Activated T-cell treated with anti-CD3 and anti-CD28 coated beads, Interleukin-2, amount 50 U/mL, for 24 hours (primary cell): ENCODE measurements at places on chromosomes 5 and 9.
A peak's percentile ranks its signal among the peaks of the same experiment; 100 is the strongest.

DNA sequence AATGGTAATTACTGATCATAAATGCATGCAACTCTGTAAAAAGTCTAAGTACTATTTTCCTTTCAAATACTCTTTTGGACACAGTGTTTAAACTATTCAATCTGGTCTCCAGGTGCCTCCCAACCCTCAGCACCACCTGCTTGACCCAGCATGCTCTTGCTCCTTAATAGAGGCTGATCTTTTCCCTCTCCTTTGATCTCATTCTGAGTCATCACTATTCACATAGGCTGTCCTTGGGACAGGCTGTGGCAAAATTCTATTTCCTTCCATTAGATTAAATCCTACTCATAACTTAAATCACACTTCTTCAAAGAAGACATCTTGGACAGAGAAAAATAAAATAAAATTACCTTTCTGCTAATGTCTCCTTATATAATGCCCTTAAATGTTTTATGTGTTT lies 199.4 kb upstream of the ST8SIA4 start:
- no peak for DNase-seq

DNA sequence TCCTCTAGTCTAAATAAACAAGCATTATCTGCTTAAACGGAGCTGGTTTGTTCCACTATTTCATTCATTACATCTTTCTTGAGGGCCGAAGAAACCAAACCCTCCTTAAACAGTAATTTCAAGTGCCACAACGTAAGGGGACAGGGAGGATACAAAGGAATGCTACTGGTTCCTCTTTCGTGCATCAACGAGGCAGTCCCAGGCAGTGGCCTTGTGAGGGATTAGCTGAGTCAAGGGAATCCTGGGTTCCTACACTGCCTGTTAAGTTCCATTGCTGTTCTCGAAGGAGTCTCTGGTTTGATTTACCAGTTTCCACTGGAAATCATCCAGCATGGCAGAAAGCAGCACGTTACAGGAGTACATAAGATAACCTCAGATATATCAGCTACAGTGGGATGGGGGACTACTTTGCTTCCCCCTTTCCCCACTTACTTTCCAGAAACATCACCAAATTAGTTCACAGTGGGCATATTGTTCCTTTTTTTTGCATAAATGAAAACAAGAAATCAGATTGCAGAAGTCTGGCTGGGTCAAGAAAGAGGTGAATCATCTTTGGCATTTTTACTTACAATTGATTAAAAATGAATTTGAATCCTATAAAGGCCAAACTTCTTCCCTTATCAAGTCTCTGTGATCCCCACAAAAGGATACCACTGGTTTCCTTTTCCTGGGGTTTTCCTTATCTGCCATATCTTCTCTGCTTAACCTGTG lies 2.5 kb upstream of the RANBP3L start:
- DNase-seq: no peak

DNA sequence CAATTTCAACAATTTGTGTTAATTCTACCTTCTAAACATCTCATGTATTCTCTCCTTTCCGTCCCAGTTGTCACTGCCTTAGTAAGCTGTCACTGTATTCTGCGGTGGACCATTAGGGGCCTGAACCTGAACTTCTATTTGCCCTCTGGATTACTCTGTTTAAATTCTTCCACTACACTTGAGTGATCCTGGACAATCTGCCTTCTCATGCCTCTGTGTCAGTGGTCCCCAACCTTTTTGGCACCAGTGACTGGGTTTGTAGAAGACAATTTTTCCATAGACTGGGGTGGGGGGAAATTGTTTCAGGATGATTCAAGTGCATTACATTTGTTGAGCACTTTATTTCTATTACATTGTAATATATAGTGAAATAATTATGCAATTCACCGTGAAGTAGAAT lies 1157.6 kb upstream of the SEMA6A start:
- no peak for DNase-seq

- DNase-seq: no peak
These were observed 67.9 kb upstream of the PANK3 start for GRCh38 chr5:168647083-168647482.

GRCh38 chr9:136857581-136858412 lies 5.7 kb downstream of the MAMDC4 start:
- DNase-seq: no peak

GRCh38 chr9:20513126-20513913 lies 109.0 kb downstream of the MLLT3 start:
- DNase-seq: no peak

GRCh38 chr9:20286969-20287368 lies 335.3 kb downstream of the MLLT3 start:
- DNase-seq: no peak

DNA sequence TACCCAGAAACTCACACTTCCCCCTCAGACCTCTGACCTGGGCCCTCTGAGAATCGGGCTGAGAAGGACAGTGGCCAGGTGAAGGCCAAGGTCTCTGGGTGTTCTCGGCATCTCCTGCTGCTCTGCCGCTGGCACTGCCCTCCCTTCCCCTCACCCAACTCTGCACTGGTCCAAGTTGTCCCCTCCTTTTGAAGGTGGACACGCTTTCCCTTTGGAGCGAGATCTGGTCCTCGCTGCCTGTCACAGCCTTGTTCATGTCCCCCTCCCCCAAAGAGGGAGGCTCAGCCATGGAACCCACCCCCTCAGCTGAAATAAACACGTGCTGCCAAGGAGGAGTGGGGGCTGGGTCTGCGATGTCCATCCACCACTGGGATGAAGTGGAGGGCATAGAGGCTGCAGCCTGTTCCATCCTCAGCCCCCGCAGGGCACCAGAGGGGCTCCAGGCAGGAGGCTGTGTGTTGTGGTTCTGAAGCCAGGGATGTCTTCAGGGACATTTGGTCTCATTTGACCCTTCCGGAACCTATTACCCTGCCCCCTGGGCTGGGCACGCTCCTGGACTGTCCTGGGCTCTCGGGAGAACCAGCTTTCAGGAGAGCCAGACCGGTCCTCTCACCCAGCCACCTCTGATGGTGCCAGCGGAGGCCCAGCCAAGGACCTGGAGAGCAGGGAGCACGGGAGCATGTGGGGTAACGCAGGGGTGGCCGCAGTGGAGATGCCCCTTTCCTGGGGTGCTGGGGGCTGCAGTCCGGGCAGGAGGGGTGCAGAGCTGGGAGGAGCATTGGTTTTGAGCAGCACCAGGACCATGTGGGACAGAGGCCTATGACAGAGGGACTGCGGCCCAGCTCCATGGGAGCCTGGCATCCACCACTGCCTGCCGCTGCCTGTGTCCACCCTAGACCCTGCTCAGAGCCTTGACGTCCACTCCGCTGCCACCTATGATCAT lies 4.7 kb upstream of the LCN2 start:
- no peak for DNase-seq

- no peak for DNase-seq
These were observed 12.2 kb upstream of the ZNF367 start for GRCh38 chr9:96430377-96430776.

DNA sequence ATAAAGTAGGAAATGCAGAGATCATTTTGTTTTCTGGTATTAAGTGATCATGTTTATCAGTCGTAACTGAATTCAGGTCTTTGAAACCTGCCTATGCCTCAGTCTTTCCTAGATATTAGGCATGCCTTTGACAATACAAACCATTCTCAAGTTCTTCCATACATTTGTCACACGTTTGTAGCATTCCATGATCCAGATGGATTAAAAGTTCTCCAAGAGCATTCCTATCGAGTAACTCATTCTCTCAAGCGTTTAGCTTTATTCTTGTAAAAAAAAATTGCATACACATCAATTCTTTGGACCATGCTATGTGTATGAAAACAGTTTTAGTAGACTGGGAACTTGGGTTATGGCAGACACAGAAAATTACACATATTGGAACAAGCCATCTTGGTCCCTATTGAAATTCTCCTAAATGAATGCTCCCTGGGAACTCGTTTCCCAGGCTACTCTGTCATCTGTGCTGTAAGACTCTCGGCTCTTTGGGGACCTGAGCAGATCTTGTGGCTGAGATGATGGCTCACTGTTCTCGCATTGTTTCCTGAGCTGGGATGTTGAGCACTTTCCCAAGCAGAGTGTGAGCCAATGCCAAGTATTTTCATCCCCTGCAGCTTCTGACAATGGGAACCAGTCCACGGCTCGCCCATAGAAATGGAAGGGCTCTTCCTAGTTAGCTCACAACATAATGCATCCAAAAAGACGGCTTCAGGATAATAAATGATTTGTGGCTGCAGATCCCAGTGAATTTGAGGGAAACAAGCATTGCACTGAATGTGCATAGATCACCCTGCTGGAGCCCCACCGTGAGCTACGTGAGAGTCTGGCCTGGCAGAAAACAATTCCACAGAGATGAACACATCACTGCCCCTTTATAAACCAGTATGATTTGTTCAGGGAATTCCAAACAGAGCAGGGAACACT lies 230.2 kb downstream of the IRX1 start:
- DNase-seq: no peak

GRCh38 chr5:58681943-58682342 lies 99.1 kb downstream of the RAB3C start:
- DNase-seq: no peak

- DNase-seq: no peak
These were observed 29.5 kb upstream of the TGFBR1 start for GRCh38 chr9:99075246-99075912.

DNA sequence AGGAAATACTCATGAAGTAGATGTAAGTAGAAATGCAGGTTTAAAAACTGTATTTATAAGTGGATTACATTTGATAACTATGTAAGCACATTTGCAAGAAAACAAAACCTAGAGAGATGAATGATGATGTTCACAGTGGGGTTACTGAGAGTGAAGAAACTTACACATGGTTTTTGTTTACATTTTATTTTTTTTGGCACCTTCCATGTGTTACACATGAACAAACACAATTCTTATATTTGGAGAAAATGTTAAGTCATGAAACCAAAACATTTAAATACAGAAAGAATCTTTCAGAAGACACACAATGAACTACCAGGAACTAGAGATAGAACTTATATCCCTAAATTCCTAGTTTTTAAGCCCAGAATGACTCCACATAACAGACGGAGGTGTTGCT lies 51.5 kb upstream of the SPATA31E1 start:
- DNase-seq: no peak

GRCh38 chr5:140025736-140026135 lies 17.4 kb downstream of the NRG2 start:
- no peak for DNase-seq

DNA sequence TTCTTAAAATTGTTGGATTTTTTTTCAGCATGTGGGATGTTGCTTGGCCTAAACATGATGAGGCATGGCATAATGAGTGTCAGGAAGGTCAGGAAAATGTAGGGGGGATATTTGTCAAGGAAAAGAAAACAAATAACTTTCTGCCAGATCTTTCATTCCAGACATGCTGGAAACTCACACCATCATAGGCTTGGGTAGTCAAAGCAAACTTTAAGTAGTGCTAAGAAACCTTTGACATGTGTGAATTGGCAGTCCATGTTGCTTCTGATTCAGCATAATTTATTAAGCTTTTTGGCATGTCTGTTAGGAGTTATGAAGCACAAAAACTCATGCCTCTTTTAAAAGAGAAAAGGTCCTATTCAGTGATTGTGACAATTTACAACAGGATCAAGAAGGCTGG lies 61.3 kb upstream of the MTAP start:
- no peak for DNase-seq

- DNase-seq: no peak
These were observed 680.0 kb downstream of the TAF11L14 start for GRCh38 chr5:18314192-18314778.

GRCh38 chr9:614431-614830 lies 227.1 kb upstream of the DMRT1 start:
- DNase-seq: no peak

- no peak for DNase-seq
These were observed 264.5 kb downstream of the TAF11L14 start for GRCh38 chr5:17898766-17899165.

DNA sequence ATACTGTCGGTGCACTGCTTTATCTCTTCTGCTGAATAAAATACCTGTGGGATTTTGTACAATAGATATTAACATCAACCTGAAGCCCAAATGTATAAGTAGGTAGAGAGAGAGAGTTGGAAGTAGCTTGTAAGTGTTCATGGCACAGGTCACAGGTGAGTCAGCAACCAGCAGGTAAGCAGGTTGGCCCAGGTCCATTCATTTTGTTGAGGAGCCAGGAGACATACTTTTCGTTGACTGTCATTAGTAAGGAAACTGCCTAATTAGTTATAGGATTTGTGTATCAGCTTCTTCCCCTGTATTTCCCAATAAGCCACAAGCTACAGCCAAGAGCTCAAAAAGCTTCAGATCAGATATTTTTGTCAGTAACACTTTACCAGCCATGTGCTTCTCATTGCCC lies 650.8 kb downstream of the IRX1 start:
- DNase-seq: no peak

DNA sequence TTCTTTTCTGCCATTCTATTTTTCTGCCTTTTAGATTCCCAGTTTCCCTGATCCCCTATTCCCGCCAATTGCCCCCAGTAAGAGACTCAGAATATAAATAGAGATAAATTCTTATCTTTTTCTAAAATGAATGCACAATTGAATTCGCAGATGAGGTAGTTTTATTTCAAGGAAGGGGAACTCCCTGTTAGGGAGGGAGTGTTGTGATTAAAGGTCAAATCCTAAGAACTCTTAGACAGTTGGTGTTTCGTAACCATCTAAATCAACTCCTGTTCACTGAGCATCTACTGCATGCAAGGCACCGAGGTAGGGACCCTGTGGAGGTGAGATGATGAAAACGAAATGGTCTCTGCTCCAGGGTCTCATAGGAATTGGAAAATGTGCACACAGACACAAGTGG lies 7.7 kb upstream of the MAP3K1 start:
- DNase-seq: no peak

DNA sequence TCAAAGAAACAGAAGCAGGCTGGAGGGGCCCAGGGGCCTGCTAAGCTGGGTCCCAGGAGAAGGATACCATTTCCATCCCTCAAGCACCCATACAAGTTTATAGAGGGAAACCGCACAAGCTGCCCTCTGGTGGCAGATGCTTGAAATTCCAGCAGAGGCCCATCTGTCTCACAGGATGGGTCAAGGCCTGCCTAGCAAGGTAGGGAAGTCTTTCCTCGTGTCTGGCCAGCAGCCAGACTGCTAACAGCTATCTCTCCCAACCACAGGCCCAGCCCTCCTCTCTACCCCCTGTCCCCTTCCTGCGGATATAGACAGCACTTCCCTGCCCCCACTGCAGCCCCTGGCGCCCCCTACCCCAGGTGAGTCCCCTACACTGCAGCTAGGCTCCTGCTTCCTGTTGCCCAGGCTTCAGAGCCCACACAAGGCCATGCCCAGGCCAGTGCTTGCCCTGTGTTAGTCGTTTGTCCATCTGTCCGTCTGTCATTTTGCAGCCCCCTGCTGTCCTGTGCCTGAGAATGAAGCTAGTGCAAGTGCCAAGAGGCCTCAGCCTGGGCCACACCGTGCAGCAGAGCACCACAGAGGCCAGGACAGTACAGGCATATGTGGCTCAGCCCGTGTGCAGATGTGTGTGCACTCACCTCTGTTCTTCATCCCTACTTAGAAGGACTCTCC lies 26.2 kb downstream of the TCF7 start:
- peak; percentile 77 for DNase-seq
